ENCODE measurements at places on chromosomes 7 and 10. TPM values are rescaled to one million over a fixed set of nuclear protein-coding genes. Genes with fewer than 3 reads are reported as not detected.

DNA sequence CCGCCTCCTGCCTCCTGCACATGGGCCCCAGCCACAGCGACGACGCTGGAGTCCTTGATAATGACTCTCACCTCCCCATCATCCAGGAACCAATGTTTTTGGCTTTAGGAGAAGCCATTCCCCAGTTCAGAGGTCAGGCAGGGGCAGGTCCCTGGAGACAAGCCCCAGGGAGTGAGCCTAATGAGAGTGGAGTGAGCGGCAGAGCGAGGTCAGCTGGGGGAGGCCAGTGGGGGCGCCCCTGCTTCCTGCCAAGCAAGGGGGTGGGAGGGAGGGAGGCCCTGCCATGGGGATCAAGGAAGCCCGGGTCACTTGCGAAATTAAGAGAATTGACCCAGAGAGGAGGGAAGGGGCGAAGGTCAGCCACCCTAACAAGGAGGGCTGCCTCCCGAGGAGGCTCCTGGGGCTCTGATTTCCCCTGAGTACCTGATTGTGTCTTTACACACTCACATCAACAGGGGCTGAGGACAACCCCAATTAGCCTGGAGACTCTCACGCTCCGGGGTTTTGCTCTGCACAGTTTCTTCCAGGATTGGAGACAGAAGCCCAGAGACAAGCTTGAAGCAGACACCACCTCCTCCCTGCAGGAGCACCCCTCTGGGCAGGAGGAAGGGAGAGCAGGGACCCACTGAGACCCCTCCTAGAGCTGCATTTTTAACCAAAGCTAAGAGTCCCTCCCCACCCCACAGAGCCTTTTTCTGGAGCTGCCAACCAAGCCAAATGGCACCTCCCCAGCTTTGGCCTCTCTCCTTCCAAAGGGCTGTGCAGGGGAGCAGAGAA lies 112.1 kb downstream of the COL13A1 start:
- DNase-seq = no peak

GRCh38 chr10:106508950-106509349 lies 655.6 kb downstream of the SORCS1 start:
- no peak for DNase-seq

- DNase-seq = no peak
Measured at GRCh38 chr10:67612176-67612575, 83.8 kb downstream of the CTNNA3 start.

DNA sequence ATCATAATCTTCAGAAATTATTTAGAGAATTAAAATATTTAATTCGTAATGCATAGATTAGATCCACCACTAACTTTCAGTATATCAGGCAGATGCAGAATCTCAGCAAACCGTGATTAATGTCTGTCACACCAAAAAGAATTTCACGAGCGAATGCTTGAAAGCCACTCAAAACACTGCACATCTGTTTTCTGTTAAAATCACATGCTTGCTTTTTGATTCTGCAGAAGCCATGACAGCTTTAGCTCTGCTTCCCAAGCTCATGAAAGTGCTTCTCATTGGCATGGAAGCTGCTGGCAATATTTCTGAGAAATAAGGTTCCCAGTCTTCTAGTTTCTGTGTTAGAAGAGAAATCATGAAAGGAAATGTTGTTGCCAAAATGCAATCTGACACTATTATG lies 837.8 kb upstream of the LRRN3 start:
- peak; percentile 62 for DNase-seq

DNA sequence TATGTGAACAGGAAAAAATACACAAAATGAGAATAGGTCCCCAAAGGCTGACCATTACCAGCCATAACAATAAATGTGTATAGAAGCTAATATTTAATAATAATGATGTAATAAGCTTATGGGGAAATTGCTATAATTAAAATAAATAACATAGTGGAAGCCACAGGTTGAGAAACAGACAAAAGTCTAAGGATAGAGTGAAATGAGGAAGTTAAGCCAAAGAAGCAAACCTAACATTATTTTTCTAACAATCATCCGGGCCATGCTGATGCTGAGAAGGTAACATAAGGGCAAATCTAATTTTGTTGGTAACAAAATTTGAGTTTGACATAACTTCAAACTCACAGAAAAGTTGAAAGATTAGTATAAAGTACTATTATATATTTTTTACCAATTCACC lies 115.9 kb downstream of the MICU1 start:
- no peak for DNase-seq

Gene DOCK4
- 11.0 TPM for polyA plus RNA-seq

Gene CACNB2
- polyA plus RNA-seq = 1.0 TPM

Gene ZPBP
- not detected for polyA plus RNA-seq
